Pulmonary artery endothelial cell (primary cell): ENCODE measurements at places on chromosomes 6 and 20. TPM values are rescaled to one million over a fixed set of nuclear protein-coding genes. Genes with fewer than 3 reads are reported as not detected.
A peak's percentile ranks its signal among the peaks of the same experiment; 100 is the strongest.

DNA sequence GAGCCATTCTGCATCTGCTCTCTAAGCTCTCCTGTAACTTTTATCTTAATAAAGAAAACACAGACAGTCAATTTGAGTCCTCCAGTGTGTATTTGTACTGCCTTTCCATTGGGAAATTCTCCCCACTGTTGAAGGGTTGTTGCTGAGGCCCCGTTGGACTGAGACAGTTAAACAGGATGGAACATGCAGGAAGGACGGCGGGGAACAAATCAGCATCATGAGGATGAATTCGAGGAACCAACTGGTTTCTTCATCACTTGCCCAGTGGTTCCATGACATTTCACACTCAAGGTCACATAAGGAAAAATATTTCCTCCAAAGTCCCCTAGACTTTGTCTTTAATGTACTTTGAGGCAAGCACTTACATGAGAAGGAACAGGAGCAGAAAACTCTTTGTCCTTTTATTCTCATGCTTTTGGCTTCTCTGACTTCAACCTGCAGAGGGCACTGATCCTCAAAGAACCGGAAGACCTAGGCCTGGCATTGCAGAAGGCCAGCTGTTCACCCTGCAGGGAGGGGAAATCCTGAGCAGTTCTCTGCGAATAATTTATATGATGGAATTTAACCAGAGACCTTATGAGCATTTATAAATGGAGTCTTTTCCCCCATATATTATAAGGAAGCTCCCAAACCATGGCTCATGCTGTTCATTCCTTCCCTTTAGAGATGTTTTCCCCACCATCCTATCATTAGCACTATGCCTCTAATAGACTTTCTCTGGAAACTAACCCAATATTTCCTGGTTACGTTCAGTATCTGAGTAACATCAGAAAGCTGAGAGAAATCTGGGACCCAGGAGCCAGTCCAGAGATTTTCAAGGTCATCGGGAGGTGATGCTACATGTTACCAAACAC is 55.2 kb upstream of the ADGRF1 start:
- DNase-seq: peak; percentile 15

GRCh38 chr6:38542031-38542430 is 97.7 kb downstream of the BTBD9 start:
- DNase-seq: no peak

DNA sequence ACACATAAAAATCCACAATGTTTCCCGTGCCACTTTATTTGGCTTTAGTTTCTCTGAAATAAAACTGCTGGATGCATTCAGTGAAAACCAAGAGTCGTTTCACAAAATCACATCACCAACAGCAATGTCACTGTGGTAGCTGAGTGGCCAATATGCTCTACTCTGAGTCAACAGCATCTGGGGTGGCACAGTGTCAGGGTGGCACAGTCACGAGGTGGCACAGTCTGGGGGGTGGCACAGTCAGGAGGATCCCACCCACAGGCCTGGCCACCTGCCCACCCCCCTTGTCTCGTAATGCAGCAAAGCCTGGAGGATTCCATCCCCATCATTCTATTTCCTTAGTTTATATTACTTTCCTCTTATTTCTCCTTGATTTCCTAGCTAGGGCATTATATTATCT is 87.0 kb downstream of the ANKRD60 start:
- DNase-seq: no peak

- no peak for DNase-seq
Measured at GRCh38 chr6:167757249-167757648, 69.5 kb upstream of the AFDN start.

Gene DCDC2
- total RNA-seq: not detected in 2 replicates

- no peak for DNase-seq
Measured at GRCh38 chr6:90187437-90188121, 109.1 kb downstream of the BACH2 start.

GRCh38 chr6:148599967-148600426 is 146.8 kb upstream of the UST start:
- DNase-seq: no peak

- no peak for DNase-seq
Measured at GRCh38 chr20:37349517-37350491, 3.9 kb downstream of the SRC start.

- DNase-seq: no peak
Measured at GRCh38 chr6:140824595-140824994, 1308.1 kb upstream of the GJE1 start.

GRCh38 chr6:53020005-53020744 is 25.1 kb upstream of the GSTA4 start:
- DNase-seq: no peak

DNA sequence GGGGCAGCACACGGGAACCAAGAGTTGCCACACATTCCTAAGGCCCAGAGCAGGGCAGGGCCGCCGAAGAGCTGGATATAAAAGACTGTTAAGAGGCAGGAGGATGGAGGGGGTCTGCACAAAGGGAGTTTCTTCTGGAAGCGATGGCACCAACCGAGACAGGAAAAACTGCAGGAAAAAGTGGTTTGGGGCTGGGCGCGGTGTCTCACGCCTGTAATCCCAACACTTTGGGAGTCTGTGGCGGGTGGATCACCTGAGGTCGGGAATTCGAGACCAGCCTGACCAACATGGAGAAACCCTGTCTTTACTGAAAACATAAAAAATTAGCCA is 41.8 kb downstream of the SSR1 start:
- no peak for DNase-seq

Gene CST5
- total RNA-seq: not detected in 2 replicates

Gene HLA-DOA
- not detected in 2 replicates for total RNA-seq
